ENCODE measurements at places on chromosomes 4 and X.

- DNase-seq, result peak; percentile 77
These were observed 14.4 kb upstream of the RAB40A start for GRCh38 chrX:103533511-103534216.

DNA sequence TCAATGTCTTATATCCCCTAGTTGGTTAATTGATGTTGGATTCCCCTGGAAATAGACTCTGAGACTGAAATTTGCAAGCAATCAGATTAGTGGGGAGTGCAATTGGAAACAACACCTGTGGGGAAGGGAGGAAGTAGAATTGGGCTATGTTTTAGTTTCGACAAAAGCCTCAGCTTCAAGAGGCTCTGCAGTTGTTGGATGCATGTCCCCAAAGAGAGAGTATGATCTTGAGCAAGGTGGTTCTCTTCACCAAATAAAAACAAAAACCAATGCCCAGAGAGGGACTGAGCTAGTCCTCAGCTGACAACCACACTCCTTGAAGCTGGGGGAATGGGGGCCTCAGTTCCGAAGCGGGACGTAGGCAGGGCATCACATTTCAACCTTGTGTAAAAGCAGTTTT is 77.1 kb downstream of the PRKG2 start:
- no peak for DNase-seq

DNA sequence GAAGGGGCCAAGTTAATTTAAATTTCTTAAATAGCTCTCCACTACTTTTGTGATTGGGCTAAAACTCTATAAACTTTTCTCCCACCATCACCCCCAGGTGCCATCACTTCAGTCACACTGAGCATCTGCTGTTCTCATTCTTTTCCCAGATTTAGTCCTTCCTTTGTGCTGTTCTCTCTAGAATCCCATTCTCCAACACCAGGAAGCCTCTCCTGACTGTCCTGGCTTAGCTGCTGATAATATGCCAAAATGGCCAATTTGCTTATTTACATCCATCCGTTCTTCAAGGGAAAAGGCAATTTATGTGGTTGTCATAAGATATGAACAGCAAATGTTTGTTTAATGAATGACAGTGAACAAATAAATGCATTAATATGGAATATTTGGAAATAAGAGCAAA is 44.1 kb downstream of the FGFBP1 start:
- DNase-seq, result no peak

GRCh38 chr4:81756973-81757372 is 285.3 kb upstream of the RASGEF1B start:
- DNase-seq, result no peak

- no peak for DNase-seq
These were observed 111.5 kb upstream of the UGT8 start for GRCh38 chr4:114487101-114487500.

- DNase-seq, result no peak
These were observed 158.1 kb downstream of the MGST2 start for GRCh38 chr4:139823746-139824145.

DNA sequence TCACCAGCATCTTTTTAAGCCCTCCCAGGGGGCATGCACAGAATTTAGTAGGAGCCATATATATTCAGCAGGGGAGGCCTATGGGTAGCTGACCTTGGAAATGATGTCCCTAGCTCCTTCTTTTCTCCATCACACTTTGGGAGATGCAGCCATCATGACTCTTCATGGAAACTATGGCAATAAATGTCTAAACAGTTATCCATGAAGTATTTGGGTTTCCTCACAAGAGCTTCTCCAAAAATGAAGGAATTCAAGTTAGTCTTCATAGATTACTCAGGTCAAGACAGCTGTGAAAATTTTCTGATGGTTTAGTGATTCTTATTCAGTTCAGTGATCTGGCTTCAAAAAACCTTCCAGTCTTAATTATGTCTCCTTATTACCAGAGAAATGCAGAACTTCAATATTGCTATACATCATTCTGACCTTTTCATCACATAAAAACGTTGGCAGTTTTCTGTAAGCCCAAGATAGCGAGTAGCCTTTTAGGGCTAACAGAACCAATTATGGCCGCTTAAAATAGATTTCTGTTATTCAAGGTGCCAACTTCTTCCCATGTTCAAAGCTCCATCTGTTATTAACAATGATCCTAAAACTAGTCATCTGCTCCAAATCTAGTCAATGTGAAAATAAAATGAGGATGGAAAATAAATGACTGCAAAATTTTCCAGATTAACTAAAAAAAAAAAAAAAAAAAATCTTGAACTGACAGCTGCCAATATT is 52.5 kb downstream of the TMEM156 start:
- DNase-seq, result no peak

All from right hindlimb (tissue), 1 donor.